ENCODE measurements at places on chromosomes 13 and 19.

DNA sequence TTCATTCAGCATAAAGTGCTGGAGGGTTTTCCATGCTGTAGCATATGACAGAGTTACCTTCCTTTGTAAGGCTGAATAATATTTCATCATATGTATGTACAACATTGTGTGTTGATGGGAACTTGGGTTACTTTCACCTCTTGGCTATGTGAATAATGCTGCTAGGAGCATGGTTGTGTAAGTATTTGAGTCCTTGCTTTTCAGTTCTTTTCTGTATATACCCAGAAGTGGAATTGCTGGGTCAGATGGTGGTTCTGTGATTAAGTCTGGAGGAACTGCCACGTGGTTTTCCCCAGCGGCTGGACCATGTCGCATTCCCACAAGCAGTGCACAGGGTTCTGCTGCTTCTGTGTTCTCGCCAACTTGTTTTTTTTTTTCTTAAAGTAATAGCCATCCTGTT lies 101.2 kb upstream of the TEX29 start:
- DNase-seq = no peak

DNA sequence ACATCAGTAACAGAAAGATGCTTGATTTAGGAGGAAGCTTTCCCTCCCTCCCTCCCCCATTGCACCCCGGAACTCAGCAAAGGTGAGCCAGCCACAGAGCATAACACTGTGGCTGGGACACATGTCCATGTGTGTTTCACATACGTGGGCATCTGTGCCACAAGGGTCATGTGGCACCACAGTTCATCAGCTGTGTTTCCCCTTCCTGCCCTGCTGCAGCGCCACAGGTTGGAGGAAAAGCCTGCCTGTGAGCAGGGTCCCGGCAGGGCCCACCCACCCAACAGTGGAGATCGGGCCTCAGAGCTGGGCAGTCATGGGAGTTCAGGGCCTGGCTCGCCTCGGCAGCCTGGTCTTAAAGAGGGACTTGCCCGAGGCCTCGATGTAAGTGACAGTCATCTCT lies 2.8 kb downstream of the ACP5 start:
- no peak for DNase-seq

DNA sequence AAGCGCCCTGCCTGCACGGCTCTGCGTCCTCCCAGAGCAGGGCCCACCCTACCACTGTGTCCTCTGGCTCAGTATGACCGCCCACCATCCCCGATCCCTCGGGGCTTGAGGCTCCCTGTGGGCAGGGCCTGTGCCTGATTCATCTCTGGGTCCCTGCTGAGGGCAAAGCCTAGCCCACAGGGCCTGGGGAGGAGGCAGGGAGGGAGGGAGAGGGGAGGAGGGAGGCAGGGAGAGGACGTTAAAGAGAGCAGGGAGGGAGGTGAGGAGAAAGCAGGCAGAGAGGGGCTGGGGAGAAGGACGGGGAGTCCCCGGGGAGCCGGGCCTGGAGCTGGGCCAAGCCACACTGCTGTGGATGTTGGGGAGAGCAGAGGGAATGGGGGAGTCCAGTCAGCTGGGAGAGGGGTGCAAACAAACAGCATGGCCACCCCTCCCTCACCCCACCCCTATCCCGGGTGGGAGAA lies 4.0 kb upstream of the ERFL start:
- no peak for DNase-seq

- DNase-seq = no peak
Measured at GRCh38 chr19:40265763-40266099, 19.4 kb downstream of the AKT2 start.

DNA sequence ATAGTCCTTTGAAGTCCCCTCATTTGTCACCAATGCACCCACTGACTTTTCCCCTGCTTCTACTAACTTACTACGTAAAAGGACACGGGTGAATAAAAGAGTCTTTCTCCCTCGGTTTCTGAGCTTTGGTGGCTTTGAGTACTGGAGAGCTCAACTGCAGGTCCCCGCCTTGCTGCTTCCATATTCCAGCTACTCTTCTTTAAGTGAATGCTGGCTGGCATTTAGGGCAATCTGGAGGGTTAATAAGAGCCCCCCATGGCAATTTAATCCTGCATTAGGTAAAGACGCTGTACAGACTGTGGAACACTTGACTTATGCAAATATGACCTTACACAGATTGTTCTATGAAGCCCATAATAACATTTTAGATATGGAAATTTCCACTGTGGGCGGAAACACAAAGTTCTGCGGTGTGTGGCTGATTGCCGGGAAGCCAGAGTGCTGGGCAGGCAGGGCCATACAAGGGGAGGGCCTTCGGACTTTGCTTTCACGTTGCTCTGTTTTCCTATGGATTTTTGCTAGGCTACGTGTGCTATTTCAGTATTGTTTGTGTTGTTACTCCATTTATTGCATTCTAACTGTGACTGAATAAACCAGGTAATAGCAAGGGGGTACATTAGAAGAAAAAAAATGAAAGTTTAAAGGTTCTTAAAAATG lies 97.5 kb downstream of the SLC10A2 start:
- DNase-seq = no peak

GRCh38 chr19:35253316-35254286 lies 4.8 kb downstream of the LSR start:
- no peak for DNase-seq

GRCh38 chr13:24254146-24254841 lies 55.1 kb upstream of the C1QTNF9 start:
- no peak for DNase-seq

DNA sequence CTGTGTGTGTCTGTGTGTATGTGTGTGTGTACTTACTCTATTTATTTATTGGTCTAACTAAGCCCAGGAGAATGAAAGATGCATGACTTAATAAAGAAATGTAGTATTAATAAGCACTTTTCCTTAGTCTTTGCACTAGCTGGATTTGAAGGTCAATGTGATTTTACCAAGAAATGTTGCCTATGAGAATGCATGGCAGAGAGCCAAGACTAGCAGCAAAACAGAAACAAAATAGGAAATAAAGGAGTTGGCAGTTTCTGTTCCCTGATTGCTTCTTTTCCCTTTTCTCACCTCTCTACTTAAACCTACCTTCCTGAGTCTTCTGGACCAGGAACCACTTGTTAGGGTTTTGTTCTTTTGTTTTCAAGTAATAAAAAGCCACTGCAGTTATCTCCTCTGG lies 286.1 kb downstream of the KCTD12 start:
- DNase-seq = peak; percentile 12

DNA sequence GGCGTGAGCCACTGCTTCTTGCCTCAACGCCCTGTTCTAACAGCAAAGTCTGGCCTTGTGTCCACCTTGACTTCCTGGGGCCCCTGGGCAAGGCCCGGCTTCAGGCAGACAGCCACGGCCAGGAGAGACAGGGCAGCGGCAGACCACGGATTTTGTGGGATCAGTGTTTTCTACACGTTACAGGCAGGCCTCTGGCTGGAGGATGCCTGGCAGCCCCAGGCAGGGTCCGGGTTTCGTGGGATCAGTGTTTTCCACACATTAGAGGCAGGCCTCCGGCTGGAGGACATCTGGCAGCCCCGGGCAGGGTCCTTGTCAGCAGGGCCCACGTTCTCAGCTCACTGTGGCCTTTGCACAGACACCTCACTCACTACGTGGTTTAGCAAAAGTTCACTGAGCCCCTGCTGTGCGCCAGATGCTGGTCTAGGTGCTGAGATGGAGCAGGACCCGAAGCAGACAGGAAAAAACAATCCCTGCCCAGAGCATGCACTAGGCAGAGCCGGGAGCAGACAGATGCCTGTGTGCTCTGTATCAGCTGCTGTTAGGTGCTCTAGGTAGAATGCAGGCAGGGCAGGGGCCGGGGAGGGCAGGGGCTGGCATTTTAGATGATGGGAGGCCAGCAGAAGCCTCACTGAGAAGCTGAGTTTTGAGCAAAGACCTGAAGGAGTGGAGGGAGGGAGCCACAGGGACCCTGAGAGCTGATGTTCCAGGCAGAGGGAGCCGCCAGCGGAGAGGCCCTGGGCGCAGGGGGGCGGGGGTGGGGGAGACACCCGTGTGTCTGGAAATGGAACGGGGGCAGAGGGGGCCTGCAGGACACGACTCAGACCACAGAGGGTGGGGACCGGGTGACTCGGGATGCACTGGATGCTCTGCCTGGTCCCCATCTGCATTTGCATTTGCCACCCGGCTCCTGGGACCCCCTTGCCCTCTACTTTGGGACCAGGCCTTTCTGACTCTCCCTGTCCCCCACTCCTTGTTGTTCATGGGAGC lies 25.0 kb upstream of the NCCRP1 start:
- no peak for DNase-seq

- no peak for DNase-seq
Measured at GRCh38 chr13:78437781-78438180, 165.6 kb downstream of the POU4F1 start.

DNA sequence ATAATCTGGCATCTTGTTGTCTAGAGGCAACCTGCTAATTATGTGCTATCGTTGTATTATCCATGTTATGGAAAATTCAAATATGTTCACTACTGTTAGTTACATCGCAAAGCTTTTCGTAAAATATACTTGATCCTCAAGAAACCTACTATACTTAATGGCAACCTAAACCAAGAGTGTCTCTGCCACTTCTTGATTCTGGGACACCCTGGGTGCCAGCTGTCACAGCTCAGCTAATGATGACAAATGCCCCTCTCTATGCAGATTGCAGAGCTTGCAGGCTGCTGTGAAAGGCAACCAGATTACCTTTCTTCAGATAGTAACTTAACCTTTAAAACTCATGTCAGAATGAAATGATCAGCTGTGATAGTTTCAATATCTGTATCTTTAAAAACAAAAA lies 8.9 kb upstream of the MAB21L1 start:
- no peak for DNase-seq

Measured in retinal pigment epithelial cell (primary cell).